ENCODE measurements at places on chromosomes 2 and 18.
A peak's percentile ranks its signal among the peaks of the same experiment; 100 is the strongest.

DNA sequence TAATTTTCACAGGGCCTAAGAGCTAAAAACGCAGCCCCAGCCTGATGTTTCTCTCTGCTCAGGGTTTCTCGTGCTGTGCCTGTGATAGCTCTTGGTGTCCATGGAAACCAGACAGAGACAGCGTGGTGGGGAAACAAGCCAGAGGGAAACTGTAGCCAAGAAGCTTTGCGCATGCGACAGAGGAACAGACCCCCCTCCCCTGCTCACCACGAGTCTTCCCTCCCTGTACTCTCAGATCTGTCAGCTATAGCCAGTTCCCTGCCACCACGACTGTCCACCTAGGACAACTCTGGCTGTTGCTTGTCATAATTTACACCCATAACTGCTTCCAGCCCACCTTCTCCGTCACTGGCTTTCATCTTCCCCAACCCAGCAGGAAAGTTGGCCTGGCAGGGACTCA lies 13.2 kb upstream of the DNAJC27 start:
- DNase-seq, result peak; percentile 71

DNA sequence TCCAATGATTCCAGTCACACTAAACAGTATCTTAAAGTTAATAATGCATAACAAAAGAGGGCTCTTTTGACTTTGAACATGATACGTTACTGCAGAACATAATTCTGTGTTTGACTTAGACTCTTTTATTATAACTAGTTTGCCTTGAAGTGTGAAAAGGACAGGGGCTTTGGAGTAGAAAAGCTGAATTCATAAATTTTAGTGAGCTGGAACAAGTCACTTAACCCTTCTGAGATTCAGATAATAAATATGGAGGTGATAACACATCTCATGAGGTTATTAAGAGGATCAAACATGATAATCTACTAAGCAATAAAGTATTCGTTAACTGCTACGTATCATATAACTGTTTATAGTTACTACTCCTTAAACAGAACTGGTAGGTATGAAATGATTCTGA lies 44.7 kb upstream of the FLACC1 start:
- DNase-seq, result no peak

GRCh38 chr2:20728114-20728758 lies 61.3 kb downstream of the GDF7 start:
- DNase-seq, result no peak

DNA sequence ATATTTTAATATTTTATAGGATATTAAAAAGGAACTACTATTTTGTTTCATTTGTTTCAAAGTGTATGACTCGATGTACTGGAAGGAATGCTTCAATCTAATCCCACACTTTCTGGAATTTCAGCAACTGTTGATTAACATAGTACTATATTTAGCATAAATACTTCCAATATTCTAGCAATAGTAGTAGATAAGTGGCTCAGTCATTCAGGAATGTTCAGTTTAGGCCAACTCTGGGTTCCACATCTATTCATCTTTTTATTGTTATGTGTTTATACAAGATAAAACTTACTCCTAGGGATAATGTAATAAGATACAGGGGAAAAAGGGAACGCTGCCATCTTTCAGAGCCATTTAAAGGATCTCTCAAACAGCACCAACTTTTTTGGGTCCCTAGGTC lies 22.3 kb upstream of the ORC2 start:
- no peak for DNase-seq

DNA sequence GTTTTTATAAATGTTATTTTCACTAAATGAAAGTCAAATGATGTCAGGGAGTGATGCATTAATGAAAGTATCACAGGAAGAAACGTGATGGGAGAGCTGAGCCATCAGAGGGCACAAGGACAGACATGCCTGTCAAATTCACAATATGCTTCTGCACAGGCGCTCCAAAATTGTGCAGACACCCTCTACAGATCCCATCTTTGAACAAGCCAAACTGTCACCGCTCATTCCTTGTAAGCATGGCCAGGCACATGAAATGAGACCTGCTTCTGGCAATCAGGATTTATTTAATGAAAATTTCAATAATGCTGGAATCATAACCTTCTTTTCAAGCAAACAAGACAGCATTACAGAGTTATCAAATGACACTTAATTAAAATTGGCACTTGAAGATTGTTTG lies 20.4 kb upstream of the FSHR start:
- no peak for DNase-seq

GRCh38 chr2:132716954-132717353 lies 46.9 kb upstream of the LYPD1 start:
- DNase-seq, result no peak

GRCh38 chr18:23307567-23308295 lies 145.4 kb upstream of the RIOK3 start:
- no peak for DNase-seq
